Fibroblast of skin of right quadriceps (primary cell): ENCODE measurements at places on chromosomes 3 and 15.

GRCh38 chr15:71048913-71049675 is 66.2 kb upstream of the THSD4 start:
- DNase-seq: peak; percentile 98

DNA sequence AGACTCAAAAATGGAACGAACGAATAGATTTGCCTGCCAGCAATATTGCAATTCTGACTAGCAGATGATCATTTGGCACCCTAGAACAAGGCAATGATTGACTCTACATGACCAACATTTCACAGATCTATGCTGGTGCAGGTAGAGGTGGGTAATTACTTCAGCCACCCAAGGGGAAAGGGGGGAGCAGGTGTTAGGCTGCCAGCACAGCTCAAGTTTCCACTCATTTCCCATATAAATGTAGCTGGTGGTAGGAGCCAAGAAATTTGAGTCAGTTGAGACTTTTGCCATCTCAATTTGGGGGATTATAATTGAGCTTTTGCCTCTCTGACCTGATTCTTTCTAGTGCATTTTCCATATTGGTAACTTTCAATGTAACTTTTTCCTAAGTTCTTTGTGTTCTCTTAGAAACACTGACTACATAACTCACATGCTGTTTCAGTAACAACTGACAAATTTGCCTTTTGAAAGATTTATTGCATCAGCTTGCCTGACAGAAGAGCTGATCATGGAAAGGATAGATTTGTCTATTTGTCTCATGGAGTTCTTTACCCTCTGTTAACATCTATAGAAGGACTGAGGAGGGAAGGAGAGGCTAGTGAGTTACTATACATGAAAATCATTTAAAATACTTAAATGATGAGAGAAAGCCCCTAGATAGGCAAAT is 902.5 kb downstream of the ZPLD1 start:
- no peak for DNase-seq

DNA sequence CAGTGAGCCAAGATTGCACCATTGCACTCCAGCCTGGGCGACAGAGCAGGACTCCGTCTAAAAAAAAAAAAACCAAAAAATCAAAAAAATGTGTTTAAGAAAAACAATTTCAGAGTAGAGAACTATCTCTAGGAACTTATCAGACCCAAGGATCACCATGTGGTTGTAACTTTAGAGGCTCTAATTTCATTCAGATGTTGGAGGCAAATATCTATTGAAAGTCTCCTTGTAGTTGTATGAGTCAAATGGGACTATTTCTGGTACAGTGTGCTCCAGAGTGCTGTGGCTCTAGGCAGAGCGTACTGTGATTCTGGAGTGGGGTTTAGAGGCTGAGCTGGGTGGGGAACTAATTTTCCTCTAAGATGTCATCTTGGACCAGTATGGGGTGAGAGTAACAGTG is 398.7 kb downstream of the SHQ1 start:
- peak; percentile 88 for DNase-seq

GRCh38 chr15:66777054-66777453 is 75.0 kb downstream of the SMAD6 start:
- no peak for DNase-seq

- peak; percentile 15 for DNase-seq
These were observed 148.6 kb downstream of the SUCNR1 start for GRCh38 chr3:152021951-152022461.

DNA sequence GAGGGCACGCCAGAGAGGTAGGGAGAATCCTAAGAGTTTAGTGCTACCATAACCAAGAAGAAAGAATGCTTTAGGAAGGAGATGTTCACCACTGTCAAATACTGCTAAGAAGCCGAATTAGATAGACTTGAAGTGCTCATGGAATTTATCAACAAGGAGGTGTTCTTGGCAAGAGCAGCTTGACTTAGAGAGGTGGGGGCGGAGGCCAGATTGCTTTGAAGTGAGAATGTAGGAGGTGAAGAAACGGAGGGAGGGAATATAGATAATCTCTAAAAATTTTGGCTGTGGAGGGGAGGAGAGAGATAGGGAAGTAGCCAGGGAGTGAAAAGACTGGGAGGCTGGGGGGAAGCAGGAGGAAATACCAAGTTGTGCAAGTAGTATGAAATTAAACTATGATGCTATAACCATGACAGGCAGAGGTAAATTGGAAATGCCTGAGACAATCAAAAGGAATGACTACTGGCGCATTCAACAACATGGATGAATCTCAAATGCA is 35.5 kb downstream of the GADL1 start:
- no peak for DNase-seq

GRCh38 chr15:58559904-58560588 is 128.3 kb downstream of the LIPC start:
- DNase-seq: no peak

- DNase-seq: peak; percentile 25
These were observed at the start of gene KCNMB2 for GRCh38 chr3:178536211-178537079. Gene KCNMB2, plus strand, starts transcription at chr3:178536436.

GRCh38 chr15:29656636-29657475 is 165.4 kb downstream of the TJP1 start:
- DNase-seq: no peak

DNA sequence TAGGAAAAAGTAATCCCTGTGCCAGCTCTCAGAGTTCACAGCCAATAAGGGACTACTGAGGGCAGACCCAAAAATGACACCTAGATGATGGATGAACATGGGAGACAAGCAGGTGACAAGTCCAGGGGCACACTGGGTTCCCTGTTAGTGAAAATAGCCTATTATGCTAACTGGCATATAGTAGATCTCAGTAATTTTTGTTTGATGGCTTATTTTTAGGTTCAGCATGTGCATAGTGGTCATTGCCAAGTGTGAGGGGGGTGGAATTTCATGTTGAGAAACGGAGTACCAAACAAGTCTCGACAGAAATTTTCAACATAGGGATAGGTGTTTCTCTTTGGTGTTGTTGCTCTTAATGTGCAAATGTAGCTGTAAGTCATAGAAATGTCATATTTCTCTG is 6.4 kb upstream of the ITGB5 start:
- DNase-seq: no peak

- DNase-seq: no peak
These were observed 36.7 kb downstream of the RASGRF1 start for GRCh38 chr15:79053894-79054293.

- DNase-seq: peak; percentile 72
These were observed 98.1 kb downstream of the ZPLD1 start for GRCh38 chr3:102532901-102533300.

DNA sequence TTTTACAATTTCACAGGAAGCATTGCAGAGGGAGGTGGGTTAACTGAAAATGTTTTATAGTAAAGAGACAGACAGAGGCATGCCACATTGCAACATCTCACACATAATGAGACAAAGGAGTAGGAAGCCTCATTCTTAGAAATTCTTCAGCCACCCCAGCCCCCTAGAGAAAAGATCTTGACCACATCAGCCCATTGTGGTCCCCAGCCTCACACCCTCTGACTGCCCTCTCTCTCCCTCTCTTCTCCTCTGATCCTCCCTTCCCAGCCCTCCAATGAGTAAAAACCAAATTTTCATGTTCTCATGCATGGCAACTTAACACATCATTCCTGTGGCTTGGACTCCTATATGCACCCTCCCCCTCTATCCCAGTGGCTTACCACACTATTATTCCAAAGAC is 174.1 kb downstream of the UACA start:
- DNase-seq: peak; percentile 97

DNA sequence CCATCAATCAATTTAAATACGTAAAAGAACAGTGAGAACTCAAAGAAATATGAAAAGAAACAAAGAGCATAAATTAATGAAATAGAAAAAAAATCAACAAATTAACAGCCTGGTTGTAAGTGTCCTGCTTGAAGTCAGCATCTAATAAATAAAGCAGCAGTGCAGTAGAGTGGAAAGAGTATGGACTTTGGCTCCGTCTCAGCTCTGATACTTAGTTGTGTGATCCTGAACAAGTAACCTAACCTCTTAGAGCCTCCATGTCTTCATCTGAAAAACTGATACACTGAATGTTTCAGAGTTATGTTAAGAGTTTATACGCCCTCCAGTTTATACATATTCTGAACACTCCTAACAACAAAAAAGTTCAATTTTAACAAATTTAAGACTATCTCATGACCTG is 44.6 kb downstream of the TFDP2 start:
- no peak for DNase-seq

DNA sequence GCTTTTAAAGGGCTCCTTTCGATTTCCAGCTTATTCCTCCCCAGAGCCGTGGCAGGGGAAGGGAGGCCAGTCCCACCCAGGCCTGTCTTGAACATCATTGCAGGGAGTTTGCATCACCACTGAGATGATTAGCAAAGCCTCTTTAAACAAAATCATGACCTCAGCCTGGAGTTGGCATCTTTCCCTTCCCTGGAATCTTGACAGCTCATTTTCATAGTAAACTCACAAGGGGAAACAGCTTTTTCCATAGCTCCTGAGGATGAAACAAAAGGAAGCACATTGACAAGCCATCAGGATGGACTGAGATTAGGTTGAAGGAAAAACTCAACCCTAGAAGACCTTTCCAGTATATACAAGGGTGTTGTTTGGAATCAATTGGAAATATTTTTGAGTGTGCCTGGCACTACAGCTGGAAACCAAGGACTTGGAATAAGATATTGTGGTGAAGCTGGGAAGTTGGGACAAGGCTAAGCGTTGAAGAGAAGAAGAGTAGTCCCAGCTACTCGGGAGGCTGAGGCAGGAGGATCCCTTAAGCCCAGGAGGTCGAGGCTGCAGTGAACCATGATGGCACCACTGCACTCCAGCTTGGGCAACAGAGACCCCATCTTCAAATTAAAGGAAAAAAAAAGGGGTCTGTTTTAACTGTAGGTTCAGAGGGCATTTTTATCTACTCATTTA is 3.1 kb upstream of the LARP6 start:
- DNase-seq: peak; percentile 100

GRCh38 chr3:41196499-41197410 is 2.5 kb upstream of the CTNNB1 start:
- no peak for DNase-seq

- no peak for DNase-seq
These were observed 95.7 kb upstream of the LMOD3 start for GRCh38 chr3:69218079-69218478.

DNA sequence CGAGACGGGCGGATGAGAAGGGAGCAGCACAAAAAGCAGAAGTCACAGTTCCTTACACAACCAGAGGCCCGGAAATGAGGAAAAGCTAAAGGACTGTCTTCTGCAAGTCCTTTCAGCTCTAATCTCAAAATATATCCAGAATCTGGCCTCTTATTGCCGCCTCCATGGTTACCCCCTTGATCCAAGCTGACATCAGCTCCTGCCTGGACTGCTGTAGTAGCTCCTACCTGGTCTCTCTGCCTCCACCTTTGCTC is 324.0 kb upstream of the ROPN1 start:
- DNase-seq: no peak

- peak; percentile 65 for DNase-seq
These were observed 30.1 kb downstream of the POPDC2 start for GRCh38 chr3:119630128-119630879.

DNA sequence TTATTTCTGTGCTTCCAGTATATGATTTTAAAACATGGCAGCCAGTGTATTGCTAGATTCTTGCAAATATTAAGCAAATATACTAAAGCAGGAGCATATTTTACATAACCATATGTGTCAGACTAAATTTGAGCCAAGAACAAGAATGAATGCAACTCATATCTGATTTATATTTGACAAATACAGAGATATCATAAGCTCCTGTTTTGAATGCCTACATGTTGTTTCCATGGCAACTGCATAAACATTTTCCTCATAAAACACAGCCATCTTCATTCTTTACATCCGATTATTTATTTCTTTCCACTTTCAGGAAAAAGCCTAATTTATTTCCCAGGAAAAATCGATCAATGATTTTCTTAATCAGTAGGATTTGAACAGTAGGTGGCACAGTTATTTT is 172.2 kb upstream of the TSPAN3 start:
- peak; percentile 51 for DNase-seq

GRCh38 chr3:16516695-16517481 is 3.4 kb upstream of the RFTN1 start:
- peak; percentile 76 for DNase-seq

DNA sequence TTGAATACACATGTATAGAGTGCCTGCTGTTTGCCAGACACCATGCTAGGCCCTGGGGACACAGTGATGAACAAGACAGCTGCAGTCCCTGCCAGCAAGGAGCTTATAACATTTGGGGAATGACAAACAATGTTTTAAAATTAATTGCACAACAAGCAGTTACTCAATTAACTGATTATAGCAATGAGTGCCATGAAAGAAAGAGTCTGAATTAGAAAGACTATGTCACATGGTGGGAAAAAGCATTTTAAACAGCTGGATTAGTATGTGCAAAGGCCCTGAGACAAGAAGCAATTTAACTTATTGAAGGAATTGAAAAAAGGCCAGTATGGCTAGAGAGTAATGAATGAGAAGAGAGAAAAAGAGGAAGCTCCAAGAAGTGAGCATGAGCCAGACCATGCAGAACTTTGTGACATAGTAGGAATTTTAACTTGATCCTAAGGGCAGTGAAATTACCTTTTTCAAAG is 64.5 kb upstream of the PLXNA1 start:
- no peak for DNase-seq

- DNase-seq: no peak
These were observed 79.9 kb downstream of the ZBBX start for GRCh38 chr3:167300207-167300606.

DNA sequence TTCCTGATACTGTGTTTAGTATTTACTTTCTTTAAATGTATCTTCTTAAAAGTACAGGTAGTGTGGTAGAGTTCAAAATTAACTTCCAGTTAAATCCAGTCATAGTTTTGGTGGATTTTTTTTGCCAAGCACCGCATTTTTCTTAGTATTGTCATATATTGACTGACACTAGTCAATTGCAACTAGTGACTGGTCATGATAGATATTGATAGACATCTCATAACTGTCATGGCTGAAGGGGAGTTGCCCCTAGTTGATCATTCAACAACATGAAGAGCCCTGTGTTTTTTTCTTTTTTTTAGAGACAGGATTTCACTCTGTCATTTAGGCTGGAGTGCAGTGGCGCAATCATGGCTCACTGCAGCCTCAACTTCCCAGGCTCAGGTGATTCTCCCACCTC is 22.1 kb downstream of the RAB8B start:
- DNase-seq: no peak
